ENCODE measurements at places on chromosomes 12 and 14.

DNA sequence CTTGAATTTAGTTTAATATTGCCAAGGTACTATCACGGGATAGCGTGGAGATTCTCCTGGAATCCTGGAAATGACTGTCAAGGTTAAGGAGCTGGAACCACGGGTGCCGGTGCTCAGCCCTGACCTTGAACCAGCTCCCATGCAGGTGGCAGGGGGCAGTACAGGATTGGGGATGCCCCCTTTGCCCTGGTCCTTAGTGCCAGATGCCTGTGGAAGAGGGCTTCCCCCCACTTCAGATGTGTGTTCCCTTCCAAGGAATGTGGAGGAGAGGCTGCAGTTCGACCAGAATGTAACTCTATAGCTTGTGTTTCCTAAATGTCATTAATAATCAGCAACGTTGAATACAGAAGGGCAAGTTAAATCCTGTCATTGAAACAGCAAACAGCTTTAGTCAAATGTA, 258.9 kb downstream of the VRK1 start:
- DNase-seq = no peak

- no peak for DNase-seq
Measured at GRCh38 chr14:81309511-81309910, 88.8 kb upstream of the GTF2A1 start.

GRCh38 chr12:14901228-14901562, 15.5 kb upstream of the MGP start:
- no peak for DNase-seq

GRCh38 chr14:71163842-71164629, 256.8 kb downstream of the PCNX1 start:
- DNase-seq = no peak

- DNase-seq = no peak
Measured at GRCh38 chr12:52205612-52206303, 13.9 kb upstream of the KRT80 start.

DNA sequence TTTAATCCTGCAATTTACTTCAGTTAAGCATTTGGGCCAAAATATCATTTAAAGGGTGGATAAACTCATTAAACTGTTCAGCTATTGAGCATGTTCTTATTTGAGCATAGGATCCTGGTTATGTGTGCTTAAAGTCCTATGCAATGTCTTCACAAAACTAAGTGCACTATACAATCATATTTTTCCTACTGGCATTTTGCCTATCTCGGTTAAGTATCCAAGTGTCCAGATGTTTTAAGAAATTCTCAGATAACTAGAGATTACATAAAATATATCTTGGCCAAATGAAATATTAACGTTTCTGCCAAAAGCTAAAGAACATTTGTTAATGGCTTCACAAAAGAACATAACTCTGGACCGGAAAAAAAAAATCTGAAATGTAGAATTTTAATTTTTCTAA, 250.8 kb upstream of the LRFN5 start:
- no peak for DNase-seq

GRCh38 chr12:96501133-96501761, 11.9 kb downstream of the CFAP54 start:
- DNase-seq = peak; percentile 20

- no peak for DNase-seq
Measured at GRCh38 chr14:104874110-104874531, 9.1 kb downstream of the CEP170B start.

GRCh38 chr12:59724011-59724695, 128.3 kb downstream of the SLC16A7 start:
- no peak for DNase-seq

GRCh38 chr14:104375551-104376201, 203.9 kb upstream of the C14orf180 start:
- no peak for DNase-seq

DNA sequence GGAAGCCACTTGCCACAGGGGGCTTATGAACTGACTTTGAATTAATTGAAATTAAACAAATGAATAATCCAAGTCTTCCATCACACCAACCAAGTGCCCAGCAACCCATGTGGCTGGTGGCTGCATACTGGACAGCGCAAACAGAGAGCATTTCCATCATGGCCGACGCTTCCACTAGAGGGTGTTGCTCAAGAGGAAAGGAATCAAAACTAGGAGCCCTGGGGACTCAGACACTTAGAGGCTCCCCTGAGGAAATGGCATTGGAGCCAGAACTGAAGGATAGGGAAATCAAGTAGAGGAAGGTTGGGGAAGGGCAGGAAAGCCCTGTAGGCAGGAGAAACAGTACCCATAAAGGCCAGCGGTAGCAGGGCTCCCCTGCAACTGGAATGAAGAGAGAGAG, 50.6 kb upstream of the NUAK1 start:
- no peak for DNase-seq

DNA sequence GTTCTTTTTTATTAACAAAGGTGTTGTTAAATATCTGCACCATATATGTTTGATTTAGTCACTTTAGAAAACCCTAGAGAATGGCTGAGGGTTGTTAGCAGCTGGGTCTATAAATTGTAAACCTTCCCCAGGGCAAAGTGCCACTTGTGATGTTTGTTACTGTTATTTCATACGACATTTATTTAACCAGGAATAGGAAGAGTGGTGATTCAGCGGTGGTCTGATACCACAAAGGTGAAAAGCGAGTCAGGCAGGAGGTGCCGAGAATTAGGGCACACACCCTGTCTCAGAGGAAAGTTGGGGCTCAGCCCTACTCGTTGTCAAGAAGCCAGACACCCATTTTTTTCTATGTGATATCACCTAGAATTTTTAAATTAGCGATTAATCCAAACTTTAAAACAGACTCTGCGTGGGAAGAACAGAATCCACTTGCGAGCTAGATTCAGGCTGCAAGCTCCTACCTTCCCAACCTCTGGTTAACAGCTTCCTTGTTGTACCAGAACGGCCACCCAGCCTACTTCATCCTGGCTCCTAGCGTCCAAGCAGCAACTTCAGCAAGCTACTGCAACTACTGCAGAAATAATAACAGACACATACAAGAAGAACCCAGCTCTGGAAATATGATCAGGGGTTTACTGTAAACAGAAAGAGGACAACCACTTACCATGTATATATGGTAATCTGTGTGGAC, 126.7 kb downstream of the TMEM132D start:
- DNase-seq = no peak

DNA sequence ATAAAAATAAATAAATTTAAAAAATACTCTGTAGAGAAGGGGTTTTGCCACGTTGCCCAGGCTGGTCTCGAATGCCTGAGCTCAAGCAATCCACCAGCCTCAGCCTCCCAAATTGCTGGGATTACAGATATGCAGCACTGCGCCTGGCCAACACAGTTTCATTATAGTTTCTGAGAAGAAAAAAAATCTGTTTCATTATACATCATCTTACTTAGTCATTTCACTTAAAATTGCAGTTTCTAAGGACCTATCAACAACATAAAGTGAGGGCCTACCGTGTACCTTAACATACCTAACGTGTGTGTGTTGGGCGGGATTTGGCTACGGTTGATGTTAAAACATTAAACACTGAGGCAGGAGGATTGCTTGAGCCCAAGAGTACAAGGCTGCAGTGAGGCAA, 28.3 kb downstream of the P2RX2 start:
- DNase-seq = no peak

GRCh38 chr12:79838359-79838758, 96.5 kb downstream of the PPP1R12A start:
- no peak for DNase-seq

GRCh38 chr12:131204416-131205274, 250.9 kb downstream of the ADGRD1 start:
- DNase-seq = no peak

GRCh38 chr14:94545131-94545841, 16.0 kb upstream of the SERPINA4 start:
- DNase-seq = peak; percentile 68

DNA sequence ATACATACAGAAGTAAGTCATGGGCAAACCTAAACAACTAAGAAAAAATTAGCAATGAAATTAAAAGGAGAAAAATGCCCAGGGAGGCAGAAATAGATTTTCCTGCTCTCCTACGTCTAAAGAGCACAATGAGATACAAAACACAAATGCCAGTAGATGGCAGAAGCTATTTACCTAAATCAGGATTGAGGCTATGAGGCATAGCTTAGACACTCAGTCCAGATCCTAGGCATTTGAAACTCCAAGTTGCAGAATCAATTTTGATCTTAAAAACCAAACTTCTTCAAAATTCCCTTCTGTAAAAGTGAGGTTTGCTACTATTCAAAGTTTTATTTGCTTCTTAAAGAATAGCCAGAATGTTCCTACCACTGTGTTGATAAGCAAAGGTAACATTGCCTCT, 368.6 kb downstream of the DAD1 start:
- no peak for DNase-seq

DNA sequence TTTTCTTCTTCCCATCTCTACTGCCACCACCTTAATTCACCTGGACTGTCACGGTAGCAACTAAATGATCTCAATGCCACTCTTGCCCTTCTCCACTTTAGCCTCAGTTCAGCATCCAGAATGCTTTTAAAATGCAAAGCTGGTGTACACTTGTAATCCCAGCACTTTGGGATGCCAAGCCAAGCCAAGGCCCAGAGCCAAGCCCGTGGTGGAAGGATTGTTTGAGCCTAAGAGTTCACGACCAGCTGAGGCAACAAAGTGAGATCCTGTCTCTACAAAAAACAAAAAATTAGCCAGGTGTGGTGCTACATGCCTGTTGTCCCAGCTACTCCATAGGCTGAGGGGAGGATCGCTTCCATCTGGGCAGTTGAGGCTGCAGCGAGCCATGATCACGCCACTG, 5.9 kb downstream of the CIPC start:
- DNase-seq = no peak

DNA sequence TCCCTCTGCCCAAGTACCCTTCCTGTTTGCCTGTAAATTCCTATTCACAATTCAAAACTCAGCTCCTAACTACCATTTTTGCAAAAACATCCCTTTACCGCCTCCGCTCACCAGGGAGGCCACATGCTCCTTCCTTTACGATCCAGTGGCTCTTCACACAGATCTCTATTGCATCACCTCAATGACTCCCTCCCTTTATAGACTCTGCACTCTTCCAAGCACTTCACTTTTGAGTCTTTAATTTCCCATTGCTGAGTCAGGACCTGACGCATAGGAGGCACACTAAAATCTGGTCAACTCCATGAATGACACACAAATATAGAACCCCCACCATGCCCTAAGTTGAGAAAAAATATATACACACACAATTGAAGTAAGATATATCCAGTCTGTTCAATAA, 45.9 kb downstream of the PPP1R13B start:
- DNase-seq = no peak

- no peak for DNase-seq
Measured at GRCh38 chr14:53168786-53169185, 15.7 kb upstream of the DDHD1 start.

DNA sequence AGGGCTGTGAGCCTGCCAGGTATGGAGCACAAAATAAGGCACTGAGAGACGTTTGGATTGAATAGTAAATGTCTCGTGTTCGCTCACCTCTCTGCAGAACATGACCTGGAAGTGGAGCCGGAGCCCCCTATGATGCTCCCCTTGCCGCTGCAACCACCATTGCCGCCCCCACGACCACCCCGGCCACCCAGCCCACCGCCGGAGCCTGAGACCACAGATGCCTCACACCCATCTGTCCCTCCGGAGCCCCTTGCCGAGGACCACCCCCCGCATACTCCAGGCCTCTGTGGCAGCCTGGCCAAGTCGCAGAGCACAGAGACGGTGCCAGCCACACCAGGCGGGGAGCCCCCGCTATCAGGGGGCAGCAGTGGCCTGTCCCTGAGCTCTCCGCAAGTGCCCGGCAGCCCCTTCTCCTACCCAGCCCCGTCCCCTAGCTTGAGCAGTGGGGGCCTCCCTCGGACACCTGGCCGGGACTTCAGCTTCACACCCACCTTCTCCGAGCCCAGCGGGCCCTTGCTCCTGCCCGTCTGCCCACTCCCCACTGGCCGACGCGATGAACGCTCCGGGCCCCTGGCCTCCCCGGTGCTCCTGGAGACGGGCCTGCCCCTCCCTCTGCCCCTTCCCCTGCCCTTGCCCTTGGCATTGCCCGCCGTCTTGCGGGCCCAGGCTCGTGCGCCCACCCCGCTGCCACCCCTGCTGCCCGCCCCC, 18.7 kb downstream of the SETD1B start:
- DNase-seq = no peak

DNA sequence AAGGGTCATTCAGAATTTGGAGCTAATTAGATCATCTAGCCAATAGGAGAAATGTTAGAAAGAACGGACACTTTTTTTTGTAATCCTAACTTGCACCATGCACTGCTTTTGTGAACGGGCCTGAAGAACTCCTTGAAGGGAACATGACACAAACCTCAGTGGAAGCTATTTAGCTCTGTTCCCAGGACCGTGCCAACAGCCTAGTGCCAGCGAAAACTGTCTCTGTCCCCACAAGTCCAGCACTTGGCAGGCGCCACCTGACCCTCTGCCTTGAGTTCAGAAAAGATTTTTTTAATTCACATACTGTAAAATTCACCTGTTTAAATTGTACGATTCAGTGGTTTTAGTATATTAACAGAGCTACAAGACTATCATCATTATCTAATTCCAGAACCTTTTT, 31.3 kb upstream of the KCNA5 start:
- DNase-seq = no peak

- DNase-seq = no peak
Measured at GRCh38 chr14:80607430-80608190, 333.9 kb downstream of the CEP128 start.

DNA sequence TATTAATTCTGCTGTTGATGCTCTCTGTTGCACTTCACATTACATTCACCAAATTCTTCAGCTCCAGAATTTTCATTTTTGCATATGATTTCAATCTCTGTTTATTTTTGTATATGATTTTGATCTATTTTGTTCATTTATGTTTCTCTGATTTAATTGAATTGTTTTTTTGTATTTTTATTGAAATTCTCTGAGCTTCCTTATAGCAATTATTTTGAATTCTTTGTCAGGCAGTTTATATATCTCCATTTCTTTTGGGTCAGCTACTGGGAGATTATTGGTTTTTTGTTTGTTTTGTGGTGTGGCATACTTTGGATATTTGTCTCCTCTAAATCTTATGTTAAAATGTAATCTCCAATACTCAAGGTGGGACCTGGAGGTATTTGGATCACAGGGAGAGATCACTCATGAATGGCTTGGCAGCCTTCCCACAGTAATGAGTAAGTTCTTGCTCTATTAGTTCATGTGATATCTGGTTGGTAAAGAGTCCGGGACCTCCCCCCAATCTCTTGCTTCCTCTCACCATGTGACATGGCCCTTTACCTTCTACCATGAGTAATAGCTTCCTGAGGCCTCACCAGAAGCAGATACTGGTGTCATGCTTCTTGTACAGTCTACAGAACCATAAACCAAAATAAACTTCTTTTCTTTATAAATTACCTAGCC, 8.7 kb upstream of the TCL1A start:
- no peak for DNase-seq

DNA sequence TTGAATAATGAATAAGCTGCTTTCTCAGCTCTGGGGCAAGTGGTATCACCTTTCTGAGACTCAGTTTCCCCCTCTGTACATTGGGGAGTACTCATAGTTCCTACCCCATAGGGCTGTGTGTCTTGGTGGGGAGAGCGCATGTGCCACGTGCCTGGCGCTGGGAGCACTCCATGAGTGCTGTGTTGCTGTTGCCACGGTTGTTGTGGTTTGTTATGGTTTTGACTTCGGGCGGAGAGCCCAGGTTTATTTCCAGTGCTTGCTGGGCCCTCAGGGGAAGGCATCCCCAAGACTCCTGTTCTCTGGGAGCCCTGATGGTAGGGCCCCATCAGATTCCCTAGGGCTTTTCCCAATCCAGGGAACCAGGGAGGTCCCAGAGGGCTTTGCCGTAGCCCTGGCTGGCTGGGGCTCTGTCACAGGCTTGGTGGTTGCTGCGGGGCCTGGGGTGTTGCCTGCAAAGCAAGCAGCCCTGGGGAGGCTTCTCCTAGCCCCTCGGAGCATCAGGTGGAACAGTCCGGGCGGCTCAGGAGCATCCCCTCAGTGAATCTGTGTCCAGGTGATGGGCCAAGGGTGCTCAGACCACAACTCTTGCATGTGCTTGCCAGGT, 18.6 kb downstream of the SH2B3 start:
- DNase-seq = no peak
